ENCODE measurements at places on chromosomes 6 and 20.

GRCh38 chr6:44624226-44624625 lies 236.7 kb downstream of the CDC5L start:
- no peak for DNase-seq

DNA sequence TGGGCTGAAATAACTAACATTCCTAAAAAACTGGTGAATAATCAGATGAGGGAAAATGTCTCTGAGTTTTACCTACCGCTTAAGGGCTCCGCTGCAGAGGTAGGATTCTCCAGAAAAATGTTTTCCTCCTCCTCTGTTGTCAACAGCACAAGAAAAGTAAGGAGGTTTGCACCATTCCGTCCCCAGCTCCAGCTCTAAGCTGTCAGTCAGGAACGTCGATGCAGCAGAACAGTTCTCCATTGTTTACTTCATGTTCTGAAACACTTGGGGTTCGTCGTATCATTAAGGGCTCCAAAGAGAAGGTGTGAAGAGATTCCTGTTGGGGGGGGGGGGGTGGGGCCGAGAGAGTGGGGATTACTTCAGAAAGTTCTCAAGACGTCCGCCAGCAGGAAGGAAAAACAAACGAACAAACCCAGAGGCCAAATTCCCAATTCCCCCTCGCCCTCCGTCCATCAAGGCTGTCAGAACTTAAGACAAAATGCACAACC lies 734 bp downstream of the MMS22L start:
- DNase-seq, result peak; percentile 0

GRCh38 chr6:147285087-147285855 lies 81.1 kb downstream of the STXBP5 start:
- no peak for DNase-seq

DNA sequence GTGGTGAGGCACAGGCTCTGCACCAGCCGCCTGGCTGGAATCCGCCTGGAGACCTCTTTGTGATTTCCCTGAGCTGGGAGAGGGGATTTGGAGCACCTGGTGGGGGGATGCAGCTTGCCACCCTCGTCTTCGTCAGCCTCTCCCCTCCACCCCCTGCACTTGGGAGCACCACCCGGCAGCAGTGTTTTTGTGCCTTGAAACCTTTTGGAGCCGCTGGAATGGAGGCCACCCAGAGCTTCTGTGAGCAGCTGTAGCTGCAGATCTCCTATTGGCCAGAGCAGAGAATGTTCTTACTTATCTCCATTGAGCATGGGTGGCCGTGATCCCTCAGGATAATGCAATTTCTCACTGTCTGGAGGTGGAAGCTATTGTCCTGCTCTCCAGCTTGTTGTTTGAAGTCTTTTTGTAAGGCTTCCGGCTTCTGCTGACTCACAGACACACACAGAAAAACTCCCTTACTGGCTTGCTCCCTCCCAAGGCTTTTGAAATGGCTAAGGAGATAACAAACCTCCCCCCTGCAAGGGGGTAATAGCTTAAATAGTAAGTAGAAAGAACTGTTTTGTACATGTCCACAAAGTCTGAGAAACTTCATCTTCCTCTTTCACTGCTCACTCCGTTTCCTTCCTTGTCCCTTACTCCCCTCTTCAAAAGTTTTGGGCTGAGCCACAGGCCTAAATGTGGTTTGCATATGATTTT lies 271.2 kb downstream of the PRL start:
- peak; percentile 25 for DNase-seq

GRCh38 chr6:5345324-5345723 lies 84.0 kb downstream of the FARS2 start:
- DNase-seq, result no peak

DNA sequence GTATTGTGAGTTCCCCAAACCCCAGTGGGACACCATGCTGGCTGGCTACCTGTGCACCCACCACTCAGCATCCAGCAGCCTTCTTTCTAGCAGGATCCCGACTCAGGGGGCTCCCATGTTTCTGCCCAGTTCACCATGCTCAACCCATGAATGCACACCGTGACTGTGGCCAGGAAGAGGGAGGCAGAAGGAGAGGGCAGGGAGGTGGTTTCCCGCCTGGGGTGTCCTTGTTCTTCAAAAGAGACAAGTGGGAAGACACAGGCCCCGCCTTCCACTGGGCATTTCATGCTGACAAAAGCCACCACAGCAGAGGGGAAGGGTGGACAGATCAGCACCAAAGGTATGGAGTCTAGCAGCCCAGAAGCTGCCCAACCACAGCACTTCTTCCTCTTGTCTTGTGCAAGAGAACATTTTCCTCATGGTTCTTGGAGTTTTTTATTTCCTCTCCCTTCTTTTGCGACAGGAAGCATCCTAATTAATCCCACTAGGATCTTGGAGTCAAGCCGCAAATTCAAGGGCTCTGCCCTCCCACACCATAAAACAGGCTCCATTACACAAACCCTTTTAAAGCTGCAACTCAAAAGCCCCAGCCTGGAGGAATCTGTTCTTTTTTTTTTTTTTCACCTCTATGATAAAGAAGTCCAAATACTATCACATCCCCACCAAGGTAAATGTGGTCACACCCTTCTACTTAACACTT lies 13.5 kb upstream of the ANKRD60 start:
- DNase-seq, result no peak
